ENCODE measurements at places on chromosomes 12 and 14. TPM values are rescaled to one million over a fixed set of nuclear protein-coding genes. Genes with fewer than 3 reads are reported as not detected.

Gene SERPINA1
- 0.42 TPM for total RNA-seq

Gene NRXN3
- total RNA-seq = not detected

DNA sequence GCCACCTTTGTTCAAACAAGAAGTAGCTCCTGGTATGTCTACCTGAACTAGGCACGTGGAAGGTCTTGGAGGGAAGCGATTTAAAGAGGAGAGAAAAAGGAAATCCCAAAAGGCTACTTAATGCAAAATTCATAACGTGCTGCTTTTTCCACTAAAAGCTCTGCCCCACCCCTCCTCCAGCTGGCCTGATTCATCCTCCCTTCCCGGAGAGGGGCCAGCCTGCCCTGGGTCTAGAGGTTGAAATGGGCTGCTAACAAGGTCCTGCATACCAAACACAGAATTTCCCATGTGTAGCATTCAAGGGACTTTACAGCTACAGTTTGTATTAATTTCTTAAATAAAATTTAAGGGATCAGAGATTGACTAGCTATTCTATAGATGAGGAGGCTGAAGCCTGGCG, 83.2 kb downstream of the KNTC1 start:
- no peak for DNase-seq

DNA sequence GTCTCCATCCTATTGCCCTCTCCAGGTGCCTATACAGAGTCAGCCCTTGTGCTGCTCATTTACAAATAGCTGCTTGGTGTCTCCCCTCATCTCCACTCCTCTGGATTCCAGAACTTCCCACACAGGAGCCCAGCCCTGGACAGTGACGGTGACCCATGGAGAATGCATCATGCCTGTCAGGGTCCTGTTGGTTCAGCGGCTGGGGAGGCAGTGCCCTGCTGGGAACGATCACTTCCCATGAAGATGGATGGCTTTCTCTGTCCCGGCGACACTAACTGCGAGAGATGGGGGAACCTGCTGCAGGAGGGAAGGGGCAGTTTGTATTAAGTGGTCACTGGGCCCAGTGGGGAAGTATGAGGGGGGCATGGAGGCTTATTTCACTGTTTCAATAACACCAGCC, 395.0 kb upstream of the TBX3 start:
- no peak for DNase-seq

DNA sequence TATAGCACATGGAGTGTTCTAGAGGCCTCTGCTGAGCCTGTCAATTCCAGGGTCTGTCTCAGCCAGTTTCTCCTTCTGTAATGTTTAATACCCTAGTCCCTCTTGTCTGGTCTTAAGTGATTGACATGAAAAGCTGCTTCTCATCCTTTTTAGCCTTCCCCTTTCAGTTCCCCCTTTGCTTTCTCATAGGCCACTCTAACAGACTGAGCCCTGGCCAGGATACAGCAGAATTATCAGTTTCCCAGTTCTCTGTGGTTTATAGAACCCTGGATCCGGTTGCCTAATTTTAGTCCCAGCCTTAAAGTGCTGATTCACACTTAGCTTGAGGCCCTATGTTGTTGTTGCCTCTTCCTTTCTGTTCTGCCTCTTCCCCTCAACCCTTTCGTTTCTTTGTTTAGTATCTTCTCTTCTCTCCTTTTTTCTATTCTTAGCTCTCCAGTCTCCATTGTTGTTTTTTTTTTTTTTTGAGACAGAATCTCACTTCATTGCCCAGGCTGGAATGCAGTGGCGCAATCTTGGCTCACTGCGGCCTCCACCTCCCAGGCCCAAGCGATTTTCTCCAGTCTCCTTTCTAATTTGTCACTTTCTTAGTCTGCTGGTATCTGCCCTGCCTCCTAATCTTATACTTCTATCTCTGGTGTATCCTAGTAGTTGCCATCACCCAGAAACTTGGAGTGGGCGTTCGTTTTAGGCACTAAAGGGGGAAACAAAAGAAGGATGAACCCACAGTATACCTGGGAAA, 2.9 kb upstream of the BIN2 start:
- no peak for DNase-seq

GRCh38 chr12:120836114-120836684, 68.0 kb downstream of the SPPL3 start:
- DNase-seq = no peak

DNA sequence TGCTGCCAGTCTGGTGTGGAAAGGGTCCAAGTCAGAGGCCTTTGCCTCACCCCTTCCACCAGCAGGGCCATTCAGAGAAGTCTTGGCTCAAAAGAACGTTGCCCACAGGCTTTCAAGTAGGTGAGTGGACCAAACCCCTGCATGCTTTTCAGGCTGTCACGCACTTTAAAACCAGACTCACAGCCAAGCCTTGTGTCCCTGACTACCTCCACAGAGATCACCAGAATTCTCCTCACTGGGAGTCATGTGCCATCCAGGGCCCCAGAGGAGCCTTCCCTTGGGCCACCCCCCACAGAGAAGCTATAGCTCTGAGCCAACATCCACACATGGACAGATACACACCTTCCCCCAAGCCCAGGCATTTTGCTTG, 283.1 kb downstream of the DPF3 start:
- DNase-seq = no peak

DNA sequence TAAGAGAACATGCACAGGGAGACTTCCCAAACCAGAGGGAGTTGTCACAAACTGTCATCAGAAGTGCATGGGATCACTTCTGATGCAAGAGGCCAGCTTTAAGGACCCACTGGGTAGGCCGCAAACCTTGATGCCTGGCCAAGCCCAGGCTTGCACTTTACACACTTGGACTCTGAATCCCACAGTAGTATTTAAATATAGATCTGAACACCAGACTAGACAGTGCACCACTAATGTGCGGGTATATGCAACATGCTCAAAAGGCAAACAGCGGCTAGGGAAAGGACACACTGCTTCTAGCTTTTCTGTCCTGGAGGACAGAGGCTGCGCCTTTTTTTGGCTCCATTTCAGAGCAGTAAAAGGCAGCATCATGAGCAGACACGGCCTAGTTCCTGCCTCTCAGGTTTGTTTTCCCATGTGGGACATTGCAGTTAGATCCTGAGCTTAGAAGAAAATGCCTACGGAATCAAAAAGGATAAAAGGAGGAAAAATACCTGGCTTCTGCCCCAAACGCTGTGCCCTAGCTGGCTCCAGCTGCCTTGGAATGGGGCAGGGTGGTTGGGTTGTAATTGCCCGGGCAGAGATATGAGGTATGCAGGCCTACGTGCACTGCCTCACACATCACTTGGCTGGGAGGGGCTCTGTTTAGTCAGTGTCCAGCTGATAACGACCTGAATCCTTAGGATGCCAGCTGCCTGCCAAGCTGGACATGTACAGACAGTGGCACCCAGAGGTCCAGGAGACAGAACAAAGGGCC, 84.5 kb upstream of the EGLN3 start:
- no peak for DNase-seq

DNA sequence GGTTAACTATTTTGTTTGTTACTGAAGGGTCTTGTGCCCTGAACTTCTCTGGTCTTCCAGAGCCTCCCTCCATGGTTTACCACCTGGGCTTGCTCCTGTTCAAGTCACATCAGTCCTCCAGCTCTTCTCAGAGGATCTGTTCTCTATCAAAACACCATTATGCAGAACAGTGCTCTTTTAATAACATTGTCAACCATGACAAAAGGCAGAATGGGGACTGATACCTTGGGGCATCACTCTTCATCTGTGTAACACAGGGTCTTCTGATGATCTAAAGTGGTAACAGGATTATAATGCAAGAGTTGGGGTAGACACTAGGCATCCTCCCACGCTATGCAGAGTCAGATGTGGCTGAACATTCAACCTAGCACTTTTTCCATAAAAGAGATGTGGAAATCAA, 38.4 kb downstream of the ESR2 start:
- no peak for DNase-seq

Measured in CD8-positive, alpha-beta T cell (primary cell).